ENCODE measurements at places on chromosomes 13 and 19.
A peak's percentile ranks its signal among the peaks of the same experiment; 100 is the strongest.

DNA sequence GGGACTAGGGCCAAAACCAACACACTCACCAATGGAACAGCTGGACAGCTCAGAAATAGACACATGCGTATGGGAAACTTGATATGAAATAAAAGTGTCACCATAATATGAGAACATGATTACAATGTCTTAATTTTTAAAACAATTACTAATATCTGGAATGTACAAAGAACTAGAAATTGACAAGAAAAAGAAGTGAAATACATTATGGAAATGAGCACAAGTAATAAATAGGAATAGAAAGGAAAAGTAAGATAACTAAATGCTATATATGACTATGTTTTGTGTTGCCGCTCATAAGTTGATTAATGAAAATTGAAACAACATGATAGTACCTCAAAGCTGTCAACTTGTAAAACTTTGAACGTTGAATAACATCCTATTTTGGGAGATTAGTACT lies 801.1 kb downstream of the SLITRK5 start:
- no peak for DNase-seq

DNA sequence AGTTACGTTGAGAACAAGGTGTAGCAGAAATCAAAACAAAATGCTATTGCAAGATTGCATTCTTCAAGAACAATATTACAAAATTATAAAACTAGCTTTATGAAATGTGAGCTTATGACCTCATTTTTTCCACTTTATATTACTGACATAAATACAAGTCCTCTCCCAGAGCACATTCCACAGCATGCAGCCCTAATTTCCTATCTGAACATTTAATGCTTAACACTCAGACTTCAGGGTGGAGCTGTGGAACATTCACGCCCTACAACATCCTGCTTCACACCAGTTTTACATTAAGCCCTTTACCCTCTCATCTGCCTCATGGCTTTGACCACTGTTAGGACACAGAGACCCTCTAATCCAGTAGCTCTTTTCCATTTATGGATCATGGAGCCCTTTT lies 65.5 kb downstream of the EPSTI1 start:
- no peak for DNase-seq

DNA sequence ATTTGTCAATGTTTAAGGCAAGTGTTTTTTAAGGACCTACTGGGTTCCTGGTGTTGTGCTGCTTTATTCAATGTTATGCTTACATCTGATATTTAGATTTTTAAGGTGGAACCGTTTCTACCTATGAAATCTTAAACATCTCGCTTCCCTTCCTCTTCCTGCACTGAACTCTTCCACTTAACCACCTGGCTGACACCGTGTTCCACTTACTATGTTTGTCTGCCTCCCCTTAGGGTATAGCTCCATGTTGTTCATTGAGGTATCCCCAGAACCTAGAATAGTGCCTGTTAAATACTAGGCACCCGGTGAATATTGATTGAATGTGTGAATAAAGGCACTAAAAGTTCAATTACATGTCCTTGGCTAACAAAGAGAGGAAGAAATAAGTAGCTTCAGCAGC lies 104.9 kb downstream of the RNF17 start:
- no peak for DNase-seq

DNA sequence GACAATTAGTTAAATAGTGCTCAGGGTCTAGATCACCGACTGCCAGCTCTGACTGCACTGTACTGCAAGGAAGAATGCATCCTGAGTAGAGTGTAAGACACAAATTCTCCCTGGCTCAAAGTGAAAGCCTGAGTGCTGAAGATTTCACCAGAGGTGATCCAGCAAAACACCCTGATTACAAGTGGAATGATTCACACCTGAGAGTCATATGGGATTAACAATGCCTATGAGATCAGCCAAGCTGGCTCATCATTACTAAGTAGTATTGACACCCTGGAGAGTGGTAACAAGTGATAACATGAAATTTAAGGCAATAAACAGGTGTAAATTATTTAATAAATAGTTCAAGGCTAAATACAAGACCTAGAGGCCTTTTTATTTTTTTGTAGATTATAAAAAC lies 403.8 kb upstream of the PRR20A start:
- no peak for DNase-seq

DNA sequence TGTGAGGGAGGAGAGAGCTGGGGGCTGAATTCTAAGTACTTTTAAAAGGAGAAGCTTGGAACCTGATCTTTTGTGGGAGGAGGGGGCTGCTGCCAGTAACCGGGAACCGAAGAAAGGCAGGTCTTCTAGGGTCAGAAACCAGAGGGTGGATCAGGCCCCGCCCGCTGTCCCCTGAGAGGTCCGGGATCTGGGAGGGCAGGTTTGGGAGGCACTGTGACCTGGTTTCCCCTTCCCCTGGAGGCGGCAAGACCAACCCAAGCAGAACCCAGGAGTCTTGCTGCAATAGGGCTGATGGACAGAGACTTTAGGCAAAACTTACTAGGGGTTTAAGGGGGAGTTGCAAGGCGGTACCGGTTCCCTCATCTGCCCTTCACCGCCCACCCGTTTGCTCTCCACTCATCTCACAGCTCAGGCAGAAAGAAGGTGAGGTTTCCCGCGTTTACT lies 707 bp upstream of the KLK8 start:
- no peak for DNase-seq

DNA sequence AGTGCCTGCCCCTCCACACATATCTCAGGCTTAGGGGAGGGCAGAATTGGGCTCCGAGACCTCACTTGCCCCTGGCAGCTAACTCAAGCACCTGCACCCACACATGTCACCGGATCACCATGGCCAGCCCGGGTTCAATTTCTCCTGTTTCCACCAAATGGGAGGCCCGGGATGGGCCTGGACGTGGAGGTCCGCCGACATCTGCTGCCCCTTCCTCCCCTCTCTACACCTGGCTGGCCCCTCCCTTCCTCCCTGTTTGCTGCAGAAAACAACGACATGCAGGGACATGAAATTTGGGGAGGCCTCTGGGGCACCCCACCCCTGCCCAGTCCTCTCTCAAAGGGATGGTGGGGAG lies 1.3 kb downstream of the PRKD2 start:
- DNase-seq = no peak

- DNase-seq = no peak
Observed at GRCh38 chr19:52557231-52557995, 12.7 kb upstream of the ZNF701 start.

DNA sequence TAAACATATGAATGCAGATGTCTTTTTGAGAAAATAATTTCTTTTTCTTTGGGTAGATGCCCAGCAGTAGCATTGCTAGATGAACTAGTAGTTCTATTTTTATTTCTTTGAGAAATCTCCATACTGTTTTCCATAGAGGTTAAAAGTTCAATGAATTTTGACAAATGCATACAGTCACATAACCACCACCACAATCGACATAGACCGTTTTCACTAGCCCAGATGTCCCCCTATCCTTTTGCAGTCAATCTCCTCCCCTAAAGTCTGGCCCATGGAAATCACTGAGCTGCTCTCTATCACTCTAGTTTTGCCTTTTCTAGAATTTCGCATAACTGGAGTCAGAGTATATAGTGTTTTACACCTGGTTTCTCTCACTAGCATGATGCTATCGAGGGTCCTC lies 10.8 kb downstream of the FAM216B start:
- no peak for DNase-seq

- DNase-seq = no peak
Observed at GRCh38 chr19:36686365-36687213, 823 bp upstream of the ZNF567 start.

DNA sequence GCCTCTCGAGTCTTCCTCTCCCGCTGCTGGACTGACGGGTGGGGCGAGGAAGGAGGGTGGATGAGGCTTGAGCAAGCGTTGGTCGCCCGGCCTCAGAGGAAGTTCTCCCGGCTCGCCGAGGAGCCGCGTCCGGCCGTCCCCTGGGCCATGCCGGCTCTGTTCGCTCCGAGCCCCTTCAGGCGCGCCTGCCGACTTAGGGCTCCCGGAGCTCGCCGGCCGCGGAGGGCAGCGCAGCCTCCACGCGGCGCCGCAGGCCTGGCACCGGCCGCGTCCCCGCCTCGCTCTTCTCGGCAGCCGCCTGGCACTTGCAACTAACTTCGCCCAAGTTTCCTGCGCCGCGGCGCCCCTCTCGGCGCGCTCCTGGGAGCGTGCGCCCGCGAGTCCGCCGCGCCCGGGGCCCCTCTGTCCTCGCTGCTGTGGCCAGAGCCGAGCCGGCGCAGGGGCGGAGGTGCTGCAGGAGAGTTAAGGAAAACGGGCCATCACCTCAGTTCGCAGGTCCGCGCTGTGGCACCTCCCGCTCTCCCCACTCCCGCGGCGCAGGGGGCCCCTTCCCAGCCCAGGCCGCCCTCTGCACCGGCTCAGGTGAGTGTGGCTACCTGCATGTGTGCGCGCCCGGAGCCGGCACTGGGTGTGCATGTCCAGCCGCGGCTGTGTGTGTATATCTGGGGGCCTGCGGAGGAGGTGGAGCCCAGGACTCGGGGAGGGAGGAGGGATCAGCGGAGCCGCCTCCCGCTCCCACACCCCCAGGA lies 641 bp upstream of the SOX21 start:
- DNase-seq = peak; percentile 20

DNA sequence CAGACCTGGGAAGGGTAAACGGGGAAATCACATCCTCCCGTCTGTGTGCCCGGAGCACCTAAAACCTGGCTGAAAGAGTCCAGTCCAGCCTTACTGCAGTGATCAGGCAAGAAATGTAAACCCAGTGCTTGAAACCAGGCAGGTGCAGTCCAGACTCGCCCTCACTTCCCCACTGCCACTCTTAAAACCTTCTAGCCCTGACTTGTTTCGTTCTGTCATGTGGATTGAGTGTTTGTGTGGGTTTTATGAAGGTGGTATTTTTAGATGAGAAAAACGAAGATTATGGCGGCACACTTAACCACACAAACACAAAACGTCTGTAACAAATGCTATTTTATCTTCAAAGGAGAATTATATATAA lies 839 bp upstream of the CKAP2 start:
- DNase-seq = no peak

- DNase-seq = no peak
Observed at GRCh38 chr19:10412257-10412977, 7.9 kb upstream of the PDE4A start.

- DNase-seq = no peak
Observed at GRCh38 chr13:94268661-94269060, 210.8 kb downstream of the DCT start.

GRCh38 chr13:24995225-24995804 lies 100.6 kb upstream of the PABPC3 start:
- peak; percentile 8 for DNase-seq

GRCh38 chr13:20101467-20102316 lies 59.2 kb downstream of the GJA3 start:
- DNase-seq = no peak

DNA sequence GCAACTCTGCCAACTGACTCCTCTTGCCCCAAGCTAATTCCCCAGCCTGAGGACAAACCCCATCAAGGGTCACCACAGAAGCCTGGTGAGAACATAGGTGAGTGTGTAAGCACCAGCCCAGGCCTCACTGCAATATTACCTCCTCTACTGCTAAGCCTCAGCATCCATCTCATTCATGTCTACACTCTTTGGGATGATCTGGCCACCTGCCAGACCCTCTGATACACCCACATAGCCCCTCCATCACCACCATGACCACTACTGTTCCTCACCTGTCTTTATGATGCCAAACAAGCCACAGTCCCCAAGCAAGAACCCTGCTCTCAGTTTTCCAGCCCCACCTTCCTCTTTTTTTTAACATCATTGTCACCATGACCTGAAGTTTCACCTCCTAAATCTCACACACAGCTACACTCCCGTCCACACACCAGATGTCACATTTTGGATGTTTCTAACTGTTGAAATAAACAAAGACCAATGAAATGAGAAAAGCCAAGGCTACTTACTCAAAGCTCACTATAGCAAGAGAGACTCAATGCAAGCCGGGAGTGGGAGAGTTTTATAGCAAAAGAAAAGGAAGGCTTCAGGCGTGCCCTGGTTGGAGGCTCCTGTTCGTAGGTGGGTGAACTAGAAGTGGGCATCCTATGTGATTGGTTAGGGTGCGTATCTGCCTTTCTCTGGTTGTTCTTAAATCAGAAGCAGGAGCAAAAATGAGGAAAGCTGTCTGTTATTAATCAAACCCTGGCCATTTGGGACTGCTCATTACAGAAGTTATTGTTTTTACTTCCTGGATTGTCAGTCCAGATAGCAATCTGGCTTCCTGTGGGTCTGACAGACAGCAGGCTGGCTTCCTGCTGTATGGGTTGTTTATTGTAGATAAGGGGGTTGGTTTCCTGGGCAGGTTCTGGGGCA lies 2.0 kb downstream of the ZNF792 start:
- DNase-seq = no peak

All from T1000 (cell line).